Inflammatory macrophage treated with lipopolysaccharide for 1 hour (primary cell): ENCODE measurements at places on chromosomes 3 and 15.
A peak's percentile ranks its signal among the peaks of the same experiment; 100 is the strongest.

DNA sequence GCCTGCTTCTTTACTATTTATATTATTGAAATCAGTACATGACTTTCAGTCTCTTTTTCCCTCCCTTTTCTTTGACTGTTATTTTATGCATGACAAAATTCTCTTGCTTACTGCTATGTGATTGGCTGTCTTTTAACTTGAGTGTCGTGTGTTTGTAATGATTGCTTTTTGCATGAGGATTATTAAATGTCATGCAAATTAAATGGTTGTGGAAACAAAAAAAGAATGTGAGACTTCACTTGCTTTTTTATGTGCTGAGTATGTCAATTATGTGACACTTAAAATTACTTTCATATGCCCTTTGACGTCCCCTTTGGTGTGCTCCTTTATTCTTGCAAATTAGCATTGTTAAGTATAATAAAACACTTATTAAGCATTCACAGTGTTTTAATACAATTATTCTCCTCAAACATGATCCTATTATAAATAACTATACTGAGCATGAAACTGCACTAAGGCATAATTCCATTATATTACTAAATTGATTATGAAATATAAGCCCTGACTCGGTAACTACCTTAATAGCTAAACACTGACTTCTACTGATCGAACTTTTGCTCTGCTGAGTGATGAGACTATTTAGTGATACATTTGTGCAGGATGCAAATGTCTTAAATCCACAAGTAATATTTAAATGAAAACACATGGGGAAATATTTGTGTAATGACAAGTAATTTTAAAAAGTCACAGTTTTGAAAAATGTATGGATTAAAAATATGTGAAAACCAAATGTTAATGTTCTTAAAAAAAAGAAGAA is 401.7 kb downstream of the NLGN1 start:
- no peak for DNase-seq

GRCh38 chr3:55564726-55565125 is 77.6 kb upstream of the WNT5A start:
- DNase-seq, result no peak

GRCh38 chr3:11808231-11808630 is 38.5 kb downstream of the TAMM41 start:
- DNase-seq, result no peak

- DNase-seq, result no peak
Observed at GRCh38 chr3:151890721-151891141, 17.3 kb downstream of the SUCNR1 start.

- DNase-seq, result no peak
Observed at GRCh38 chr3:126373682-126374601, 16.7 kb upstream of the KLF15 start.

- no peak for DNase-seq
Observed at GRCh38 chr15:35557544-35557943, 11.6 kb upstream of the DPH6 start.

- no peak for DNase-seq
Observed at GRCh38 chr15:91548549-91548948, 305.0 kb upstream of the SLCO3A1 start.

DNA sequence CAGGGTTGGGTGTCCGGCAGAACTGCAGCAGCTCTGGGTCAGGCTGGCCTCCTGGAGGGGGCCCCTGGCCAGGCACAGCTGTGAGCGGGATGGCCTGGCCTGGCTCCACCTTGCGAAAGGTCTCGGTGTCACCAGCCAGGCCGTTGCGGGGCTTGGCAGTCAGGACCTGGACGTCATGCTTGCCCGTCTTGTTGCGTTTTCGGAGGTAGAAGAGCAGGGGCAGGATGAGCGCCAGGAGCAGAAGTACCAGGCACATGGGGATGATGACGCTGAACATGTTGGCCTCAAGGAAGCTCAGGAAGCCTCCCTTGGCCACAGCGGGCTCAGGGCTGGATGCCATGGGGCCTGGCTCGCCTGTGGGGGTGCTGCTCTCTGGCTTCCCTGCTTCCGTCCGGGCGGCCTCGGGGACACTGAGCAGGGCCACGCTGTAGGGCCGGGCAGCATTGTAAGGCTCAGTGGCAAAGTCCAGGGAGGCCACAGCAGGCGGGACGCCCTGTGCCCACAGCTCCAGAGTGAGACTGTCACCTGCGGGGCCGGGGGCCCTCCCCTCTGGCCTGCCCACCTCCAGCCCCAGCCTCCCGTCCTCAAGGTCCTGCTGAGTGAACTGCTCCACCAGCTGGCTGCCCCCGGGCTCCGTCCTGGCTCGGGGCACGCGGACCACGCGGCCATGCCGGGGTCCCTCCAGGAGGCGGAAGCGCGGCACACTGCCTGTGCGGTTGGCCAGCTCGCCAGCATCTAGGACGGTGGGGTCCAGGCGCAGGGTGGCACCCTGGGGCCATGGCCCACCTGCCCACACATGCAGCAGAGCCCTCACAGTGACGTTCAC is 28.1 kb downstream of the SNX33 start:
- DNase-seq, result no peak

GRCh38 chr15:75776065-75776423 is 63.4 kb upstream of the CSPG4 start:
- peak; percentile 32 for DNase-seq

DNA sequence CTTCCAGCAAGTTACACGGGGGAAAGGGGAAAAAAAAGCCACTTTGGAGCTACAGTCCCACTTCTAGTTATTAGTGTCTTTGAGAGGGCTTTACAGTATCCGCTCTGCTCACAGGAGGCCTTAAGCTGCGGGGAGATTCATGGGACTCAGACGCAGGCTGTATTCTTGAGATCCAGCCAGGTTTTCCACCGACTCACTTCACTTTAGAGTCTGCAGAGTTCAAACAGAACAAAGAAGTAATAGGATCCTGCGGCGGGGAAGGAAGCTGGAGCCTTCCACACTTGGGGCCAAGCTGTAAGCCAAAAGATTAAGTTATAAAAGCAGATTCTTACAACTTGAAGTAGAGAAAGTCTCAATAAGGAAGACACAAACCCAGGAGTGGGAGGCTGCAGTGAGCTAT is 60.2 kb upstream of the FAM174B start:
- no peak for DNase-seq

DNA sequence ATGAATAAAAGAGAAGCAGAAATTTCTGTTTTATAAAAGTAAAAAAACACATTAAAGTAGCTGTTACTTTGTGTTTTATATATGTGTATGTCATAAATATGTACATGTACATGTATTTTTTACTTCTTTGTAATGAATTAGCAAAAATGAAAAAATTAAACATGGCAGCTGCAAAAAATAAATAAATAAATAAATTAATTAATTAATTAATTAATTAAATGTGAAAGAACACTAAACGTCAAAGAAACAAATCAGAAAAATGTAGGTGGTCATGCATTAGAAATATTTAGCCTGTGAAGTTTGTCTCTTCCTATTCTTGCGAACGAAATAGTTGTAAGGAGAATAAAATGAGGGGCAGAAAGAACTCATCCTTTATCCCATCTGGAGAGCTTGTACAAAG is 357.0 kb downstream of the ZIC4 start:
- DNase-seq, result no peak

DNA sequence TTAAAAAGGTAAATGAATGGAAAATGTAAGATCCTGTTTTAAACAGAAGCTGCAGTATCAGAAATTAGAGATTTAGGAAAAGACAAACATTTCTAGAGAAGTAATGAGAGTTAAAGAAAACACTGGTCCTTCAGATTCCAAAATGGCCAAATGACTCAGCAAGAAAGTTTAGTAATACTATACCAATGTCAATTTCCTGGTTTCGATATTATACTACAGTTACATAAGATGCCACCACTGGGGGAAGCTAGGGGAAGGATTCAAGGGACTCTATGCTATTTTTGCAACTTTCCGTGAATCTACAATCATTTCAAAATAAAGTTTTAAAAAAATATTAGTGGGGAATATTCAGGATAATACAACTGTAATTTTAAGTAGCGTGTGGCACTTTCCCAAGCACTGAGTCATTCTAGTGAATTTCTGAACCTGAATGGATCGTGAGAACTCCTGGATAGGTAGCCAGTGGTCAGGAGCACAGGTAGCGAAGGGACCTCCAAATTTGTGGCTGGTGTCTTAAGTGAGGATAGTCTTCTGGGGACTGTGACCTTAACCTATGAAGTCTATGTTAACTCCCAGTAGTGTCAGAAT is 37.6 kb downstream of the TMCC1 start:
- peak; percentile 90 for DNase-seq

DNA sequence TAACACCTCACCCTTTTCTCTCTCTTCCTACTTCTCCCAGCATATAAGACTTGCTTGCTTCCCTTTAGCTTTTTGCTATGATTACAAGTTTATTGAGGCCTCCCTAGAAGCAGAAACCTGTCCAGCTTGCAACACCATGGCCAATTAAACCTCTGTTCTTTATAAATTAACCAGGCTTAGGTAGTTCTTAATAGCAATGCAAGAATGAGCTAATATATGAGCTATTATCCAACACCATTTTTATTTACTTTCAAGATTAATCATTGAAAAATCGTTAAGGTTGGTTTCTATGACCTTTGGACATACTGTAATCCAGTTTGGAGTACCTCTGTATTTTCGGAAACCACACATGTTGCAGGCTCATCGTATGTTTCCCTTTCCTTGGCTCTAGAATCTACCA is 643.1 kb downstream of the ZPLD1 start:
- no peak for DNase-seq

GRCh38 chr3:127015282-127016042 is 32.5 kb downstream of the PLXNA1 start:
- peak; percentile 25 for DNase-seq

GRCh38 chr3:14441920-14442300 is 39.5 kb downstream of the SLC6A6 start:
- peak; percentile 11 for DNase-seq

DNA sequence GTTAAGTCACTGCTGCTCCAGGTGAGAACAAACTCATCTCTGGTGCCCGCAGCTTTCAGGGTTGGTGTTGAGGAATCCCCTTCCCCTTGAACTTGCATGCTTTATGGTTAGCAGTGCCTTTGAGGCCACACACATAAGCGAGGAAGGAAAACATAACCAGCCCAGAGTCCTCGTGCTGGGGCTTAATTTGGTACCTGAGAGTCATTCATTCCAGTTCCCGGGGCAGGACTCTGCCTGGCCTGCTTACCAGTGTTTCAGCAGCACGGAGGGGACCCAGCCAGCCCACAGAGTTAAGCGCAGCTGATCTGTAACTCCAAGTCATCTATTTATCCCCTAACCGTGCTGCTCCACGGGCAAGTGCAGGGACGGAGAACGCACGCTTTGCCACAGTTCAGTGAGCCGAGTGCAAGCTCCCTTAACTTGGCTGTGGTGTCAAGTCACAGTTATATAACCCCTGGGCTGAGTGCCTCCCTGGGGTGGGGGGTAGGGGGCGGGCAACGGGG is 302.3 kb upstream of the ICE2 start:
- DNase-seq, result no peak

- no peak for DNase-seq
Observed at GRCh38 chr3:44418549-44418948, 58.9 kb downstream of the ZNF445 start.

GRCh38 chr15:78943692-78944091 is 1.2 kb downstream of the CTSH start:
- DNase-seq, result no peak

GRCh38 chr15:42139596-42139995 is 16.8 kb downstream of the PLA2G4F start:
- DNase-seq, result peak; percentile 18

- DNase-seq, result no peak
Observed at GRCh38 chr3:56421205-56421604, 47.1 kb downstream of the ERC2 start.

- no peak for DNase-seq
Observed at GRCh38 chr3:152071315-152071714, 197.4 kb upstream of the MBNL1 start.

DNA sequence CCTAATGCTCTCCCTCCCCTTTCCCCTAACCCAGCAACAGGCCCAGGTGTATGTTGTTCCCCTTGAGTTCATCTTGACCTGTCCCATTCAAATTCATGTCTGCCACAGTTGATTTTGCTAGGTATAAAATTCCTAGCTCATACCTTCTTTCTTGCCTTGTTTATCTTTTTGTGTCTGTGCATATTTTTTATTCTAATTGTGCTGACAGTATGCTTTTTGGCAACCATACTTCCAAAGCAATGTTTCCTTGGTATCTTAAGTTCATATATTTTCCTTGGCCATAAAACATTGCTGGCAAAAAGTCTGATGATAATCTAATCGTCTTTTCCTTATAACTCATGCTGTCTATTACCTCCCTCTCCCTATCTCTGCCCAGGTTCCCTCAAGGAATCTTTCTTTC is 15.5 kb downstream of the LNP1 start:
- no peak for DNase-seq

GRCh38 chr15:89587955-89588354 is 12.7 kb downstream of the TICRR start:
- no peak for DNase-seq

GRCh38 chr3:125643172-125643571 is 47.9 kb upstream of the OSBPL11 start:
- DNase-seq, result no peak

GRCh38 chr3:8445861-8446260 is 55.8 kb upstream of the LMCD1 start:
- DNase-seq, result no peak

DNA sequence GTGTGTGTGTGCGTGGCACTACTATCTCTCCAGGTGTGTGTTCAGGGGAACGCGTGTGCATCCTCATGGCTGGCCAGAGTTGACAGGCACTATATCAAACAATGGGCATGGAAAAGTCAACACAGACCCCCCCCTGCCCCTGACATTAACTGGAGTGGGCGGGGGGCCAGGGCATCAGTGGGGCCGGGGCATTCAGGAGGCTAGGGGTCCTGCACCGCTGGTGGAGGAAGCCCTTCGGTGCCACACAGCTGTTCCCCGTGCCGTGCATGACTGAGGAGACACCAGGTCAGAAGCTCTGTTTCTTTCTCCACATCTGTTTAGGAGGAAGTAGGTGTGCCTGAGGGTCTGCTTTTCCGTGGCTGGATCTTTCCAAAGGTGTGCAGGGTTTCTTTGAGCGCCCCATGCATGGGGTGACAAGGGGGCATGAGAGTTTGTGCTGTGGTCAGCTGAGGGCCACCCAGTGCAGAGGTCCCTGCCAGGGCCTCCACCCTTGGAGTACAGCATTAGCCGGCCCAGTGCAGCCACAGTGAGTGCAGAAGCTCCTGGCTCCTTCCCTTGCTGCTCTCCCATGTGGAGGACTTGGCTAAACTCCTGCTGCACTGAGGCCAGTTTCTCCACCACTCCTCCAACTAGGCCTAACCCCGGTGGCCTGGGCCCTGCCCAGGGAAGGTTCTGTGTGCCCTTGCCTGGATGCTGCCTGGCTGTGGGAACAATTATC is 7.5 kb downstream of the C3orf22 start:
- no peak for DNase-seq

DNA sequence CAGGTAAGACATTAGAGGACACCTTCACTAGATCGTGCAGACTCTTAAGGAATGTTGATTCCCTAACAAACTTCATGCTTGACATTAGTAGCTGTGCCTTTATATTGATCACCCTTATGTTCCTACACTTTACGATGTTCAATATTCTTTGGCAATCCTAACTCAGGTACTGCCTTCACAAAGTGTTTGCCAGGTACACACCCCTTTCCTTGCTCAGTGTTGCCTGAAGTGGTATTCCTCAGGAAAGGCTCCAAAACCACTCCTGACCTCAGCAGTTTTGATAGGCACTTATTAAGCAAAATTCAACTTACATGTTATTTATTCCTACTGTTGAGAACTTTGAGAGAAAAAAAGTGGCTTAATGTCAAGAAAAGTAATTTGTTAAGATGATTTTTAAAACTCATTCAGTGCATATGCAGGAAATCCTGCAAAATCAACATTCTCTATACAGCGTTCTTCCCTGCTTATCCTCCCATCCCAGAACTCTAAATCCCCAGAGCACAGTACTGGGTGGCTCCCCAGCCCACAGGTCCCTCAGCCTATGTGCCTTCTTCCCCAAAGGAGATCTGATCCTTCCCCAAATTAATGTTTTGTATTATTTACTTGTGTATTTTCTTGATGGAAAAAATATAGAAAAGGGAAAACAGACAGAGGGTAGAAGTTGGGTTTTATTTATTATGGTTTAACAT is 260.7 kb downstream of the MECOM start:
- no peak for DNase-seq
